ENCODE measurements at places on chromosomes 12 and 14.
A peak's percentile ranks its signal among the peaks of the same experiment; 100 is the strongest.

DNA sequence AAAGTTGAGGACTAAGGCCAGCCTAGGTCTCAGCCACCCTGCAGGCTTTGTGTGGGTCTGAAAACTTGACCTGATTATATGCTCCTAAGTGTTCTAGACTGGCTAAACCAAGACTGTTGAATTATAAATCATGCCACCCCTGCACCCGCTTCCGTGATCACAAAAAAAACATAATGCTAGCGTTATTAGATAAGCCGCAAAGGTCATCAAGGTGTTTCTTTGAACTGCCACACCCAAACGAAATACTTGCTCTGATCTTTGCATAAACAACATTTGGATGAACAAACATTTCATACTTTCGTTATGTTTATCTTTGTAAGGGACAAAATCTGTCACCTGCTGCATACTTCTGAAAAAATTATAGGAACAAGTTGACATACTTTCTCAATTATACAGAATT, 2.5 kb downstream of the SMCO2 start:
- DNase-seq, result no peak

DNA sequence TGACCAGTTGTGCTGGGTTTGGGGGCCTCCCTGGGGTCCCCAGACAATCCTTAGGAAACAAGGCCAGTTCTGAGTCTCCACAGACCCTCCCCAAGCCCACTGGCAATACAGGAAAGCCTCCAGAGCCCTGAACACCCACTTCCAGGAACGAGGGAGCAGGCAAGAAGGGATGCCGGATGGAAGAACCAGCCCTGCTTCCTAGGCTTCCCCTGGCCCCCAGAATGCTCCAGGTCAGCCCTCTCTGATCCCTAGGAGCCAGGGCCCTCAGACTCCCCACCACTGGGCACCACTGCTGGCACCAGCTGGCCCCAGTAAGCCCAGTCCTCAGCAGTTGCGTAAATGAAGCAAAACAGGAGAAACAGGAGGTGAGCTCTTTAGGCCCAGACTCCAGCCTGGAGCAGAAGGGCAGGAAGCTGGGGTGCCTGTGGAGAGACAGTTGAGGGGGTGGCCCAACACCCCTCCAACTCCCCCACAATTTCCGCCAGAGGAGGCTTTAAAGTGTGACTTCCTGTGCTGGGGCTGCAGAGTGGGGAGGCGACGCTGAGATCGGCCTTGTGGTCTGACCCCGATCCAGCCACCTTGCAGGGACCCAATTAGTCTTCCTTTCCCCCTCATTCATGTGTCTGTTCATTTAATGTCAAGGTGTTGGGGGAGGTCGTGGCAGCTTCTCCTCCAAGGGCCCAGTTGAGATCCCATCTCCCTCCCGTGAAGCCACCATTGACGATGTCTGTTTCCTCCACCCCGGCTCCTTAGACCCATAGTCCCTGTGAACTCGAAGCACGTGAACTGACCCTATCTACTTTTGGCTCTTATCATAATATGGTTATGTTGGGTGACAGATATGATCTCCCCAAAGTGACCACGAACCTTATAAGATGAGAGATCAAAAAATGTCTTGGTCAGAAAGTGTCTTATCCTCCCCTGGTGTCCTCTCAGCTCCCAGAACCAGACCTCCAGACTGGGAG, 4.7 kb downstream of the TNFRSF1A start:
- peak; percentile 72 for DNase-seq

- DNase-seq, result no peak
These were observed 55.9 kb downstream of the MOK start for GRCh38 chr14:102249041-102249440.

DNA sequence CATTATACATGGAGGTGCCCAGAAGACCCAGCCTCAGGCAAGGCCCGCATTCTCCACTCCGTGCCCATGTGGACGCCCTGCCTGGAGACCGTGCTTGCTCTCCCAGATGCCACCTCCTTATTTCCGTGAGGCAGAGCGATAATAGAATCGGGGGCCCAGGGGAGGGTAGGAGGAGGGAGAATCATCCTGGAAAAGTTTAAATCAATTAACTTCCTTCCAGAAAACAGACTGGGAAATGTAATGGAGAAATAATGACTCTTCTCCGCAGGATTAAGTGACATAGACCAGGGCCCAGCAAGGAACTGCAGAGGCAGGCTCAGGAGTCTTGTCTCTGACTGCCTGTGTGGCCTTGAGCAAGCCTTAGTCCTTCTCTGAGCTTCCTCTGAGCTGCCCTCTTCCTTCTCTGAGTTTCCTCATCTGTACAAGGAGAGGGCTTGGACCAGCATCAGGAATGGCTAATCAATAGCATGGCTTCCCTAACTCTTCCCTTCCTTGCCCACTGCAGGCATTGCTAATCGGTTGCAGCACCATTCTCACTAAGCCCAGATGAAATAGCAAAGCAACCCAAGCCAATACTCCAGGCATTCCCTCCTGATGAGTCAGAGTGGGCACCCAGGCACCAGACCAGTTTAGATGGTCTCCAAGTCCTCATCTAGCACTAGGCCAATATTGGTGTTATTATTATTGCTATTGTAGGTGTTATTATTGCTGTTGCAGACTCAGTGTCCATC, 11.3 kb upstream of the FAM222A start:
- no peak for DNase-seq
